Activated CD4-positive, alpha-beta T cell treated with anti-CD3 and anti-CD28 coated beads, Interleukin-2, amount 10 ng/mL, durations not matched to agents 24 days and 14 days (primary cell): ENCODE measurements at places on chromosomes 1 and 21. TPM values are rescaled to one million over a fixed set of nuclear protein-coding genes. Genes with fewer than 3 reads are reported as not detected.

- H3K36me3 ChIP-seq, result no peaks in the 10 kb centered on the region
- no peak for DNase-seq
- H3K27me3 ChIP-seq, result peaks cover 52% of the 10 kb centered on the region
- H3K4me3 ChIP-seq, result no peak overlapping the region
- H3K27ac ChIP-seq, result no peak overlapping the region
Observed at GRCh38 chr1:47722909-47723580, 274.1 kb downstream of the TRABD2B start.

DNA sequence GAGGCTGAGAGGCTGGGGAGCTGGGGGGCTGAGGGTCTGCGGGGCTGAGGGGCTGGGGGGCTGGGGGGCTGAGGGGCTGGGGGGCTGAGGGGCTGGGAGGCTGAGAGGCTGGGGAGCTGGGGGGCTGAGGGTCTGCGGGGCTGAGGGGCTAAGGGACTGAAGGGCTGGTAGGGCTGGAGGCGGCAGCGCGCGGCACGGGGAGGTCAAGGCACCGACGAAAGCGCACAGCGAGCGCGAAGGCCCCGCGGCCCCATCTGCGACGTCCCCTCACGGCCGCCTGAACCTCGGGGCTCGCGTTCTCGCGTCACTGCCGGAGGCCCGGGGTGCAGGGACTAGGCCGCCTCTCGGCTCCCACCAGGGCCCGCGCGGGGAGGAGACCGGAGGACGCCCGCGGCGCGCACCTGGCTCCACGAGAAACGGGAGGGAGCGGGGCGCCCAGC, 356 bp downstream of the INTS11 start:
- H3K36me3 ChIP-seq, result peaks cover 21% of the 10 kb centered on the region
- H3K4me3 ChIP-seq, result peak overlapping the region; percentile 89
- H3K27me3 ChIP-seq, result no peaks in the 10 kb centered on the region
- peaks cover 18% of the 10 kb centered on the region for H3K4me1 ChIP-seq
- DNase-seq, result no peak

DNA sequence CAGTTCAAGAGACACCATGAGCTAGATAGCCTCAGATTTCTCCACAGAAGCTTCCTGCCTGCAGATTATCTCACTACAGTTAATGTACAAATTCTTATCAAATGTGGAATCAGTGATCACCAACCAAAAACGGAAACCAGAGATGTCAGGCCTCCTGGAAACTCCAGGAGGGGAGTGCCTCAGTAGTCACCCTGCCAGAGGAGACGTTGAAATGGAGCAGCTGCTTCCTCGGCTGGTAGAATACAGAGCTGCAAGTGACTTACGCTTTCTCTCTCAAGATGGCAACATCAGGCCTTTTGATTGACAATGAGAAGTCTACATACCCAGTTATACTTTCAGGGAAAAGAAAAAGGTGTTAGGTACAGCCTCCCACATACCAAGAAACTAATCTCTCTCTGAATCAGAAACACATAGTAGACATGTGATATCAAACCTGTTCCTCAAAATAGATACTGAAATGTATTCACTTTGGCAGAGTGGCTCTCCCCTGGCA, 52.2 kb downstream of the ACP6 start:
- H3K4me1 ChIP-seq, result peaks cover 33% of the 10 kb centered on the region
- no peaks in the 10 kb centered on the region for H3K27me3 ChIP-seq
- H3K4me3 ChIP-seq, result peak overlapping the region; percentile 47
- DNase-seq, result peak; percentile 87
- peak overlapping the region; percentile 61 for H3K27ac ChIP-seq

DNA sequence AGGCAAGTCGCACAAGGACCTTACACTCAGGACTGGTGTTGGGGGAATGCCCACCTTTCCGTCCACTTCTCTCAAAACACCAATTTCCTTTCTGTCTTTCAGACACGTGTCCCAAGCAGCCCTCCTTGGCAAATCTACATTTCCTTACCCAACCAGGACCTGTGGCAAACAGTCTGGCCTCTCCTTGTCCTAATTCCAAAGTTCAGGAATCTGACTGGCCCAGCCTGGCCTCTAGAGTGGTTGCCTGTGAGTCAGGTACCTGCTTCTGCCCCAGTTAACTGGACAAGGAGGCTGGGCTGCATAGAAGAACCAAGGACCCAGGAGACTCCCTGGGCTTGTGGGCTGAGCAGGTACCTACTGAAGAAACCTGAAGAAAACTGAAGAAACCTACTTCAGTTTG, 34.3 kb upstream of the CITED4 start:
- H3K36me3 ChIP-seq, result peaks cover 2% of the 10 kb centered on the region
- no peak for DNase-seq
- no peak overlapping the region for H3K27ac ChIP-seq
- peaks cover 3% of the 10 kb centered on the region for H3K27me3 ChIP-seq
- peaks cover 3% of the 10 kb centered on the region for H3K4me1 ChIP-seq

Gene S100A9
- total RNA-seq, result not detected in 2 replicates

DNA sequence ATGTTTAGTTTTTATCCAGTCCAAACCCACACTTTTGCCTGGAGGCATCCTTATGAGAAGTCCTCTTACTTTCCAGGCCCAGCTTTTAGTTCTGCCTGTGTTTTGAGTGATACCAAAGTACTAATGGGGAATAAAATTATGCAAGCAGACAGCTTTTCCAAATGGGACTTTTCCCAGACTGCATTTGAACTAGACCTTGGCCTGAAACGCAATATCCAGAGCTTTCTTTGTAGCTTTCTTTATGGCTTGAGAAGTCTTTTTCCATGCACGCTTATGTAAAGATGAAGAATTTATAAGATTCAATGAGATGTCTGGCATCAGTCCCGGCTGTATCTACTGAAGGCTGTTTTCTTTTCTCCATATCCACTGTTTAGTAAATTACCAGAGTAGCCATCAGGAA, 236.6 kb upstream of the RAB4A start:
- no peaks in the 10 kb centered on the region for H3K36me3 ChIP-seq
- H3K27me3 ChIP-seq, result peaks cover 36% of the 10 kb centered on the region
- H3K4me1 ChIP-seq, result peaks cover 17% of the 10 kb centered on the region
- no peak overlapping the region for H3K4me3 ChIP-seq
- DNase-seq, result no peak

DNA sequence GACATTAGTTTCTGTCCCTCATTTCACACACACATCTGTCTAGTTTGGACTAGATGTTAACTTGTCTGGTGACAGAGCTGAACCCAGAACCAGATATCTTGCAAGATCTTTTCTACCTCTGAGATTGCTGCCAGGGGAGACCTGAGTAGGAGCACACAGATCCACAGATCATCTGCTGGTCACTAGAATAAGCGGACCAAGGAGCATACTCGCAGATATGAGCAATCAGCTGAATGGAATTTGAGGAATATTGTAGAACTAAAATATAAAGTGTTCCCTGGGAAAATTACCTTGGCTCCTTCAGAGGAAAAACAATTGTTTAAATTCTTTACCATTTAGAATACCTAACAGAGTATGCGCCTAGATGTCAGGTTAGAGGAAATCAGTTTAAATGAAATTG, 90.7 kb downstream of the TNFSF18 start:
- H3K27me3 ChIP-seq, result peaks cover 47% of the 10 kb centered on the region
- no peak overlapping the region for H3K27ac ChIP-seq
- H3K4me1 ChIP-seq, result no peaks in the 10 kb centered on the region
- H3K4me3 ChIP-seq, result no peak overlapping the region
- H3K36me3 ChIP-seq, result no peaks in the 10 kb centered on the region

DNA sequence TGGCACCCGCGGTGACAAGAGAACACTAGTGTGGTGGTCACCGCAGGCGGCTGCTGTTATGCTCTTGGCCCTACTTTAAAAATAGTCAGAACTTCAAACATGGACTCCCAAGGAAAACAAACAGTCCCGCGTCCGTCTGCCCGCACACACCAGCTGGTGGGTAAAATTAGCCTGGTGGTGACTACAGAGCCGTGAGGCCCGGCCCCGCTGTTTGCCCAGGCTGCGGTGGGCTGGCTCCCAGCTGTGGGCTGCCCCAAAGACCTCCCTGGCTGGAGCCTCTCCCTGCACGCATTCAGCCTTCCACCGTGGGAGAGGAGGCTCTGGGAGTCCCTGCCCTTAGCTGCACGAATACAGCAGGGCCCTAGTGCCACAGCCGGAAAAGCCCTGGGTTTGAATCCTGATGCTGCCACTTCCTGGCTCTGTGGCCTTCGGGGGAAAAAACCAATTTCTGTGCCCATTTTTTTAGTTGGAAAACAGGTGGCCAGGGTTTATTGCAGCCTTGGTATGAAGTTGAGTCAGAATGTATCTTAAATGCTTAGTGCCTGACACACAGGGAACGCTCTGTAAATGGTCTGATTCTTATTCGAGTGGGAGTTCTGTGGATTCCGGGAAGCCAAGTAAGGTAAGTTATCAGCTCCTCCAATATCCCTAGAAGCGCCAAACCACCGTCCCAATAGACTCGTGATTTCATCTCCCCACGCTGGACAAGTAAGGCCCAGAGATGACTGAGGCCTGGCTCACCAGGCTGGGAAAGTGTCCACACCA, 58.2 kb downstream of the ALPL start:
- no peaks in the 10 kb centered on the region for H3K4me1 ChIP-seq
- no peak overlapping the region for H3K4me3 ChIP-seq
- DNase-seq, result no peak
- no peak overlapping the region for H3K27ac ChIP-seq

DNA sequence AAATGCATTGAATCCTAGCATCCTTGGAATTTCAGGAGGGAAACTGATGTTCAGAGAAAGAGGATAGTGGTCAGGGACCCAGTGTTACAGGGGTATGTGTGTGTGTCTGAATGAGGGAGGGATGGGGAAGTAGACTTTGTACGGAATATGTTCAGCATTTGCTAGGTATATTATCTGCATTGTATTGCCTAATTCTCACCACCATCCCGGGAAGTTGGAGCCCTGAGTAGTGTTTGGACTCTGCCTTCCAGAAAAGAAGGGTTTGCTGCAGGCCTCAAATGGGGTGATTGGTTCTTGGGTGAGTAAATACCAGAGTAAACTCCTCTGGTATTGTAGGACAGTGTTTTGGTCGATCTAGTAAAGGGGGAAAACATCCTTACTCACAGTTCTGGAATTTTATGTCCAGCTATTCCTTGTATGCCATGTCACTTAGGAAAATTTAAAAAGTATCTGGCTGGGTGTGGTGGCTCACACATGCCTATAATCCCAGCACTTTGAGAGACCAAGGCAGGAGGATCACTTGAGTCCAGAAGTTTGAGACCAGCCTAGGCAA, 7.1 kb upstream of the ZNF496 start:
- no peak for DNase-seq
- no peak overlapping the region for H3K4me3 ChIP-seq

Gene OR10Z1
- total RNA-seq, result not detected in 2 replicates

Gene S100A1
- not detected in 2 replicates for total RNA-seq

DNA sequence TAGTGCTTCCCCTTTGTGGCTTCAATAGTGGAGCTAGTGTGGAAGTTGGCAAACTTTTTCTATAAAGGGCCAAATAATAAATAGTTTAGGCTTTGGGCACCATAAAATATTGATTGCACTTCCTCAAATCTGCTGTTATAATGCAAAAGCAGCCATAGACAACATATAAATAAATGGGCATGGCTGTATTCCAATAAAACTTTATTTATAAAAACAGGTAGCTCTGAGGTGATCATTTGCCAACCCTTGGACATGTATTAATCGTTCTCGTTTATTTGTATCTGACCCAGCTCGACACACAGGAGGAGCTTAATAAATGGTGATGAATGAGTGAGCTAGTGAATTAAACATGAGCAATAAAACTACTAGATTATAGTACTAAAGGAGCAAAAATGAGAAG, 13.3 kb downstream of the KAZN start:
- no peaks in the 10 kb centered on the region for H3K4me1 ChIP-seq
- H3K27me3 ChIP-seq, result no peaks in the 10 kb centered on the region
- no peak overlapping the region for H3K27ac ChIP-seq
- no peaks in the 10 kb centered on the region for H3K36me3 ChIP-seq

DNA sequence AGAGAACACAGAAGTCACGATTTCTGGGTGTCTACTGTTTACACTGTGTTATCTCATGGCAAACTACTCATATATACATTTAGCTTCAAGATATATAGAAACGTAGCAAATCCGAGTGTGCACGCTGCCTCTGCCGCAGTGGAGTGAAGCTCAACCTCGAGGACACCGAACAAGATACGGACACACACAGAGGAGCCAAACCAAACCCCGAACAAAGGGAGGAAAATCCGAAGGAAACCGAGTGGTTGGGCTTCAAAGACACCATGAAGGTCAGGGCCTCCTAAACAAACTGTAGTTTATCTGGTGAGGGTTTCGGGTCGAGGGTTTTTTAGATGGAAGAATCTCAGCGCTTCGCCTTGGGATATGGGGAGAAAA, 34.5 kb downstream of the SLC45A1 start:
- H3K27me3 ChIP-seq, result no peaks in the 10 kb centered on the region
- DNase-seq, result no peak
- no peak overlapping the region for H3K4me3 ChIP-seq
- no peak overlapping the region for H3K27ac ChIP-seq
- peaks cover 26% of the 10 kb centered on the region for H3K36me3 ChIP-seq

GRCh38 chr1:89288051-89288340, 15.3 kb upstream of the GBP5 start:
- DNase-seq, result no peak
- H3K4me3 ChIP-seq, result peak overlapping the region; percentile 72
- peaks cover 61% of the 10 kb centered on the region for H3K4me1 ChIP-seq
- H3K27ac ChIP-seq, result peak overlapping the region; percentile 90
- H3K36me3 ChIP-seq, result peaks cover 52% of the 10 kb centered on the region

Gene TRIM17
- 1.7 and 2.8 TPM in 2 replicates for total RNA-seq

- no peak overlapping the region for H3K27ac ChIP-seq
- no peak overlapping the region for H3K4me3 ChIP-seq
- H3K4me1 ChIP-seq, result no peaks in the 10 kb centered on the region
- no peaks in the 10 kb centered on the region for H3K36me3 ChIP-seq
- H3K27me3 ChIP-seq, result peaks cover 18% of the 10 kb centered on the region
Observed at GRCh38 chr1:204923201-204923600, 52.5 kb downstream of the NFASC start.
